Activated CD8-positive, alpha-beta memory T cell treated with anti-CD3 and anti-CD28 coated beads, Interleukin-2, amount 10 ng/mL, durations not matched to agents 7 days and 5 days (primary cell): ENCODE measurements at places on chromosomes 4 and X. TPM values are rescaled to one million over a fixed set of nuclear protein-coding genes. Genes with fewer than 3 reads are reported as not detected.

- DNase-seq, result no peak
Measured at GRCh38 chr4:88435987-88436693, 20.8 kb upstream of the HERC5 start.

GRCh38 chr4:94621491-94622080 is 136.2 kb upstream of the BMPR1B start:
- no peak for DNase-seq

GRCh38 chrX:16113978-16114565 is 9.3 kb upstream of the GRPR start:
- DNase-seq, result no peak

DNA sequence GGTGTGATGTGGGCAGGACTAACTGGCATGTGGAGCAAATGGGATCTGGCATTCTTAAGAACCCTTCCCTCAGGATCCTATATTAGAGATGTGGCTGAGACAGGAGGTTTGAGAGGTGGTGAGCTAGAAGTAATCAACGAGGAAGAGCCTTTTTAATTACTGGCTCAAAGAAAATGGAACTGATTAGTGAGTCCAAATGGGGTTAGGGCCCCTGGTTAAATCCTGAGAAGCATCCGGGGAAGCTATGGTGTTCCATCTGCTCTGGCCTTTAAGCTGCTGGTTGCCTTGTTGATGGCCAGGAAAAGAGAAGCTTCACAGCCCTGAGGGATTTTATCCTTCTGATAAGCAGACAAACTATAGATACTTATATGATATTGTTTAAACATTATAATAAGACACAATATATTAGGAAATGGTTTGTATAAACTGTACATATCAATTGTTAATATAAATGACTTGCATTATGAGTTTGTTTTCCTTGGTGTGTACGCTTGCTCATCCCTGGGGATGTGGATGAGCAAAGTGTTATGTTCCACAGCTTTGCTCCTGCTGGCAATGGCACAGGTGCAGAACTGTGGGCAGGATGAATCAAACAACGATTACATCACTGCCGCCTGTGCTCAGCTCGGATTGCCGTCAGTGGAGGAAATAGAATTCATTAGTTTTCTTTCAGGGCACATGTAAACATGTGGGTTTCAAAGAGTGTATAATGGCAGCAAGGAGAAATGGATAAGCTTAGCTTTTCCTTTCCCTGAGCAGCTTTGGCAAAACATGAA is 328.6 kb upstream of the ARX start:
- DNase-seq, result no peak

- no peak for DNase-seq
Measured at GRCh38 chr4:150181536-150181935, 103.3 kb downstream of the DCLK2 start.

XAGE1A gene
- total RNA-seq, result not detected

DNA sequence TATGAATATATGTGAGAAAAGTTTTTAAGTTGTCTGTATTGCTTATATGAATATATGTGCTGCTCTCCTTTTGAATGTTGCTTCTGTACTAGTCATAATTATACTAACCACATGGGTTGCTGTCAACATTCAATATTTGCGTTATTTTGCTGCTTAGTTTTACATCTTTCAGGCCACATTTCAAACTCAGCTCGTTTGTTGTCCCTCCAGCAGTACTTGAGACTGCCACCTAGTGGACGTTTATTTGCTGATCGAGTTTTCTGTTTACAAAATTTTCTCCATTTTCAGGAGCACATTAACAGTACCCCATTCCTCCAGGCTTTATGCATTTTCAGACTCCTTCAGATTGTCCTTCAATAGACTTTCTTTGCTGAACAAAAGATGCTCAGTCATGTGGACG is 75.8 kb downstream of the NUDT11 start:
- DNase-seq, result no peak

DNA sequence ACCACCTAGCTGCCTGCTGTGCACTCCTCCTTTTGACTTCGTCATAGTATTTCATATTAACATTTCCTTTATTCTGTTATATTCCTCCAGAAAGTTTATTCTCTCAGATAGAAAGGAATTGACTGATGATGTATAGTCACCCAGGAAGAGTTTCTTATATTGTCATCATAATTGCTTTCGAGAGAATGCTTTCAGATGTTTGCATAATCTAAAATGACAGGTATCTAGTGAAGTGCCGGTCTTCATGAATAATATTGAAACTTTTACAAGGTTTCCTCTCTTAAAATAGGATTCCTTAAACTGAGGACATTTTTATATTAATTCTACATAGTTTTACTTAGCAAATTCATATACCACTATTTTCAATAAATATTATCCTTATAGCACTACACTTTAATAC is 10.1 kb downstream of the SEC24D start:
- DNase-seq, result no peak

DNA sequence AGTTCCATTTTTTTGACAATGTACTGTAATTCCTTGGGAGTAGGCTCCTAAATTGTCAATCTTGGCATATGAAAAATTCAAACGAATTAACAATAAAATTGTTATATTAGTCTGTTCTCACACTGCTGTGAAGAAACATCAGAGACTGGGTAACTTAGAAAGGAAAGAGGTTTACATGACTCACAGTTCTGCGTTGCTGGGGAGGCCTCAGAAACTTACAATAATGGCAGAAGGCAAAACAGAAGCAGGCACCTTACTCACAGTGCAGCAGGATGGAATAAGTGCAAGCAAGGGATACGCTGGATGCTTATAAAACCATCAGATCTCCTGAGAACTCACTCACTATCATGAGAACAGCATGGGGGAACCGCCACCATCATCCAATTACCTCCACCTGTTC is 246.4 kb upstream of the TRAM1L1 start:
- DNase-seq, result no peak

- no peak for DNase-seq
Measured at GRCh38 chrX:129323115-129323514, 200.2 kb downstream of the SMARCA1 start.

- peak; percentile 58 for DNase-seq
Measured at GRCh38 chr4:48016141-48017107, at the start of the genes CNGA1 and NIPAL1. CNGA1 (minus strand) TSS chr4:48016681; CDS start chr4:47952689, 63,992 bp downstream. NIPAL1 (plus strand) TSS chr4:48016772; CDS start chr4:48016840, 68 bp downstream.

DNA sequence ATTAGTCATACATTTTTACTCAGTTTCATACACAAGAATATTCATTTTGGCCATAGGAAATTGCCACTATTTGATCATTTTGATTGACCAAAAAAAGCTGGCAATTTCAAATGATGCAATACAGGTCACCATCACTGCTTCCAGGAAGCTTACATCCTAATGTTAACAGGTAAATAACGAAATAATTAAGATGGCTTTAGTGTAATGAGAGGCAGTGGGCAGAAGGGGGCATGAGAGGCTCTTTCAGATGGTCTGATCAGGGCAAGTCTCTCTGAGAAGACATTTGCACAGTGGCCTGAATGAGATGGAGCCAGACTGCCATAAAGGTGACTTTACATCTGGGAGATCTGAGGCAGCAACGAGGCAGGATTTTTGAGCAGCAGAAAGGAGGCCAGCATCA is 170.7 kb downstream of the SLIT2 start:
- peak; percentile 58 for DNase-seq

GRCh38 chr4:4689694-4690440 is 148.0 kb upstream of the STX18 start:
- DNase-seq, result peak; percentile 64

MID1IP1 gene
- 57.9 TPM for total RNA-seq

CITED1 gene
- not detected for total RNA-seq

GRCh38 chr4:132587626-132588025 is 561.5 kb upstream of the PCDH10 start:
- DNase-seq, result no peak

DNA sequence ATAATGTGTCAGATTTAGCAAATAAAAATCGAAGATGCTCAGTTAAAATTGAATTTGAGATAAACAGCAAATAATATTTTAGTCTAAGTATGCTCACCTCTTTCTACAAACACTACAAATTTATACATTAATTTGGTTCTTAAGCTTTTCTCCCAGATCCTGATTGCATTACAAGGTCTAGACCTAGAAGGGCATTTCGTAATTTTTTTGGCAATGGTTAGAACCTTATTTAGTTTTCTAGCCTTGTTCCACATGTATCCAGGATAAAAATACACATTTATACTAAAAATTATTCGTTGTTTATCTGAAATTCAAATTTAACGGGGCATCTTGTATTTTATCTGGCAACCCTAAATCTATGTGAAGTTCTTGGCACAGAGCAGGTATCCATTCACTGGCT is 2.5 kb upstream of the CDKL5 start:
- no peak for DNase-seq

GRCh38 chr4:171667906-171668305 is 145.3 kb upstream of the GALNTL6 start:
- DNase-seq, result no peak

DNA sequence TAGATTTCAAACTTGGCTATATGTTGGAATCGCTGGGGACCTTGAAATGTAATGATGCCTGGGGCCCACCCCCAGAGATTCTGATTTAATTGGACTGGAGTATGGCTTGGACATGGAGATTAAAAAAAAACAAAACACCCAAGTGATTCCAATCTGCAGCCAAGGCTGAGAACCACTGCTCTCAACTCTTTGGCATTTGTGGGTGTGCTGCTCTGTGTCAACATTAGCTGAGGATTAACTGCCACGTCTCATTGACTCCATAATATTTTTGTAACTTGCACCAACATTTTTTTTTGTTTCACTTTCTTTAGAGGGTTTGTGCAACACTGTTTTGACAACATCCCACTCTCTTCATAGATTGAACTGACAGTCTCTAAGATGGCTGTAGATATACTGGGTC is 41.1 kb upstream of the PDK3 start:
- no peak for DNase-seq

GRCh38 chrX:121011254-121011653 is 25.7 kb upstream of the CT47A1 start:
- DNase-seq, result no peak

SULT1B1 gene
- 0.50 TPM for total RNA-seq

- DNase-seq, result no peak
Measured at GRCh38 chrX:152450076-152450475, 1.0 kb downstream of the GABRA3 start.

CRMP1 gene
- total RNA-seq, result 0.20 TPM

DNA sequence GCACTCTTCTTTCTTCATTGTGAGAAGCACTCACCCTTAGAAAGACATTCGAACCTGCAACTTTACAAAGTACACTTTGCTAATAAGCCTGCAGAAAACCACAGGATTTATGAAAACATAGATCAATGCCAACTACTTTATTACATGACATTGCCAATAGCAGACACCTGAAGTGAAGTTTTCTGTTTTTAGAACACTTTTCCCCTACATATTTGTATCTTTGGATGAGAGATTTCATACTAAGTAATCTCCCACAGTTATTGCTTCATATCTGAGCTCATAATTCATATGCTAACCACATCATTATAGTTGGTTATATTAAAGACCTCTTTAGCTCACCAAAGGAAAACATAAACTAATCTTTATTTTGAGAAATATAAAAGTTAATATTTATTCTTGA is 276.5 kb upstream of the CTSO start:
- no peak for DNase-seq

DNA sequence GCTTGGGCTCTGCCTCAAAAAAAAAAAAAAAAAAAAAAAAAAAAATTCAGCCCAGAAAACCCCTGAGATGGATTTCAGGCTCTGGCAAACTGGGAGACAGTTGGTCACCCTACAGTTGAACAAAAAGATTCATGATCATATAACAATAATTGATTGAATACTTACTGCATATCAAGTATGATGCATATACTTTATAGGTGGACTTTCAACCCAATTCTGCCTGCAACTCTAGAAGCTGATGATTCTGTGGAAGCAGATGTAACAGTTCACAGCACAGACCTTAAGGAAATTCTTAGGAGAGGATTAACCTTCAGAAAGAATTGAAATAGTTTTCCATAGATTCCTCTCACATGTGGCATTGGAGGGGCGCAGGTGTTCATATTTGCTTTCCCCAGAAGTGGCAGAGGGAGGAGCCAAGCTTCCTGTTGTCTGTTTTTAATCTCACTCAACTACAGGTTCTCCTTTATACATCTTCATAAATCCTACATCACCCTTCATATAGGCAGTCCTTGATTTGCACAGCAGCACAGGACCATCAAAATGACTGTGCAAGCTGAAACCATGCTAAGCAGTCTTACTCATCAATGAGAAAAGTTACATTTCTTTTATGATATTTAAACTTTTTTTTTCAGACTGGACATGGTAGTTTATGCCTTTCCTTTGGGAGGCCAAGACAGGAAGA is 149.4 kb upstream of the KLF3 start:
- DNase-seq, result no peak

DNA sequence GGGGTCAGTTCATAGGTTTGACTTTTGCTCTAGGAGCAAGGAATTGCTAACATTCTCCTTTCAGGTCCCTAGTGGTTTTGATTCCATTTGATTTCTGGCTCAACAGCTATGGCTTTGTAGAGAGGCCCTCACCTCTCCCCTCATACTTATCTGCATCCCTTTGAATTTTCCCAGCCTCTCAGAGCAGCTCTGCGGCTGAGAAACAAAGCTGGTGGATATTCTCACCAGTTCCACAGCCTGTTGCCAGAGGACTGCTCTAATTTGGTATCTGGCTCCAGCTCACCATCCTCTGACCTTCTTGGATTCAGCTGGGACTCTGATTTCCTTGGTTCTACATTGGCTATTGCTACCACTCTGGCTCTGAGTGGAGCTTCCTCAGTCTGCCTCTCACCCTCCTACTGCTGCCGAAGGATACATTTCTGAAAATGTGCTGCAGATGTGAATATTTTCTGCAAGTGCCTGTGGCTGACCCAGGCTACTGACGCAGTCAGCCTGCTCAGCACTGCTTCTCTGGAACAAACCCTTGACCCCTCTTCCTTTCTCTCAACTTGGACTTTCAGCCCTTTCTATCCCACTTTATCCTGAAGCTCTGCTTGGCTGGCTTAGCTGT is 110.9 kb upstream of the ENPEP start:
- DNase-seq, result no peak

DNA sequence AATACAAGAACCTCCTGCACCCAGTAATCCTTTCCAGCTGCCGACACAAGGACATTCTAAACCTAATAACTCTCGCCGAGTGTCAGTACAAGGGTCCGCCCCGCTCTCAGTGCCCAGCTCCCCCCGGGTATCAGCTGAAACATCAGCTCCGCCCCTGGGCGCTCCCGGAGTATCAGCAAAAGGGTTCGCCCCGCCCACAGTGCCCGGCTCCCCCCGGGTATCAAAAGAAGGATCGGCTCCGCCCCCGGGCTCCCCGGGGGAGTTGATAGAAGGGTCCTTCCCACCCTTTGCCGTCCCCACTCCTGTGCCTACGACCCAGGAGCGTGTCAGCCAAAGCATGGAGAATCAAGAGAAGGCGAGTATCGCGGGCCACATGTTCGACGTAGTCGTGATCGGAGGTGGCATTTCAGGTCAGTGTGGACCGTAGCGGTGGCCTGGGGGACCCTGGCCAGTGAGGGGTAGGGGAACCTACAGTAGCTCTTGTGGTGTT is at the start of gene MAOA:
Gene MAOA (plus strand): TSS at position 295 of the 490 bp plus-strand sequence. CDS start 43 bp downstream, at position 338.
- peak; percentile 62 for DNase-seq

- no peak for DNase-seq
Measured at GRCh38 chr4:162497564-162498167, 333.9 kb upstream of the FSTL5 start.

DNA sequence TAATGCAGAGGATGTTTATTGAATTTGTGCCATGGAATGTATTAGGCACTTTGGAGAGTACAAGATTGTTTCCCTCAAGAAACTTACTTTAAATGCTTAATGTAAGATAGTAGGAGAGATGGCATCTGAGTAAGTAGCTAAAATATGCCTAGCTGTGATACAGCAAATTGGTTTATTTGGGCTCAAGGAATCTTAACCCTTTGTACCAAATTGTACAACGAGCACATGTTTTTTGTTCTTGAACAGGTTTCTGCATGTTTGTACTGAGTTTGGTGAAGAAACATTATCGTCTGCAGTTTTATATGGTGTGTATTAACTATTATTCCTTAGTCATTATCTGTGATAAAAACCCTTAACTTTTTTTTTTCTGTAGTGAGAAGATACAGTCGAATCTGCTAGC is 48.6 kb downstream of the CDS1 start:
- no peak for DNase-seq

GRCh38 chr4:176156656-176157055 is 38.7 kb downstream of the SPATA4 start:
- DNase-seq, result no peak
